ENCODE measurements at places on chromosomes 2 and 18.

DNA sequence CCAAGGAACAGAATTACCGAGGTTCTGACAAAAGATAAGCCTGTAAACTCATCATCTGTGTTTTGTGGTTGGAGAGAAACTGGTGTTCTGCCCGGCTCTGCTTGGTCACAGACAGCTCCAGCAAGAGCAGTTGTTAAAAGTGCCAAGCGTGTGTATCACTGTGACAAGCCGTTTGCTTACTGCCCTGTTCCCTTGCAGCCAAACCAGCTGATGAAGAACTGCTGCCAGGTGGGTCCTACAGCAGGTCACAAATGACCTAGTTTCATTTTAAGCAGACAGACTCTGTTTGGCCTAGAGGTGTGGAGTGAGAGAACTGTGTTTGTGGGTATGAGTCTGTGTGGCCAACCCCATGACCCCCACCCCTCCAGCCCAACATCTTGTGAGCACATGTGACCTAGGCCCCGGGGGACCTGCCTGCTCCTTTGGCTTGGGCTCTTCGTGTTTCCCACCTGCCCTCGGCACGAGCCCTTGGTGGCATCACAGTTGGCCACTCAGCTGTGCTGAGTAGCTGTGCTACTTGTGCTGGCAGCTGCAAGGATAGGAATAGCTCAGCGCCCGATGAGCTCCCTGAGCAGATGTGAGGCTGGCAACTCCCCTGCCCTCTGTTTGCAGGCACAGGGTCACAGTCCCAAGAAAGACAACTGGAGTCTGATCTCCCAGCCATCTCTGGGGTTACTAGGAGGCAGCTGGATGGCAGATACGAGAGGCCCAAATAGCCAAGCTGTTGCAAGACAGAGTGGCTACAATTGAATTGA, 9.7 kb downstream of the OXER1 start:
- DNase-seq = no peak

DNA sequence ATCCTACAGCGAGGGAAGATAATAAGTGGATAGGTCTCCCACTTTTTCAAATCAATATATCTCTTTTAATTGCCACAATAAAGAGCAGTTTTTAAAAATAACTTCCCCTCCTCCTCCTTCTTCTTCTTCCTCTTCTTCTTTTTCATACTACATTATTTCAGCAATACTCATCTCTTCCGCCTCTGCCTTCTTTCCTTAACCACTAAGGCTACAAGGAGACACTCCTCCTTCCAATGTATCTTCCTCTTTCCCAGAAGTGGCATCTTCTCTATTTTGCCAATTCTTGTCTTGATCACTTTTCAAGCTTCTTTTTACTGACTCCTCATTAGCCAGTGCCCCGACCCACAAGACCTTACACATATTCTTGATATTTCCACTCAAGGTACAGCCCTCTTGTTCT, 546.6 kb upstream of the CHAC2 start:
- DNase-seq = no peak

- DNase-seq = no peak
Measured at GRCh38 chr2:159549234-159549633, 67.1 kb downstream of the BAZ2B start.

DNA sequence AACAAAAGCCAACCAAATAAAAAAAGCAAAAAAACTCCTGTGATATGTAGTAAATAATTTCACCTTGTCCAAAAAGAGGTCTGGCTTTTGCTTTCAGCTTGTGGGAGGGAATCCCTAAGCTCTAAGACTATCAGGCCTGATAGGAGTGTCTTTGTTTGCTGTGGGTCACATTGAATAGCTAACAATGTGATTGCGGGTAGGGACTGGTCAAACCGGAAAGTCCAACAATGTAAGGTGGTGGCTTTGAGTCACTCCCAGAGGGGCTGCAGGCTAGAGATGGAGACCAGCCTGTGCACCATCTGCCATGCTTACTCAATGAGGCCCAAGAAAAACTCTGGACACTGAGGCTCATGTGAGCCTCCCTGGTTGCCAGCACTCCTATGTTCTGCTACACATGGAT, 192.9 kb downstream of the TFCP2L1 start:
- no peak for DNase-seq

GRCh38 chr2:67782443-67782842, 280.4 kb downstream of the C1D start:
- no peak for DNase-seq

GRCh38 chr18:5582076-5582475, 38.3 kb upstream of the EPB41L3 start:
- no peak for DNase-seq

- DNase-seq = no peak
Measured at GRCh38 chr2:108080177-108080576, 93.9 kb downstream of the SLC5A7 start.

GRCh38 chr2:174292908-174293307, 41.8 kb upstream of the SP9 start:
- DNase-seq = no peak

DNA sequence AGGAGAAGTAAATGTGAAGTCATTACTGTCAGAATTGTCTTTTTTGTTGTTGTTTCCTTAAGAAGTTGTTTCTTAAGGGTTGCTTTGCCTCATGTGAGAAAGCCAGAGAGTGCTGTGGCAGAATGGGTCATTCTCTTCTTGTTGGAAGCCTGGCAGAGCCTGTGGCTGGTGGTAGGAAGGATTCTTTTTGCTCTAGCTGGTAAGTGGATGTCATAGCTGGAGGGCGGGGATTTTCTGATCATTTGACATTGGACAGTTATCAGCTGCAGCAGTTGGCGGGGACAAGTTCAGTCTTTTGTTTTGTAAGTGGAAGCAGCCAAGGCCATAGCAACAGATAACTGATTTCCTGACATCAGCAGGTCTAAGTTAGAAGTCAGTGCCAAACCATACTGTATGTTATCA, 5.5 kb upstream of the RMDN2 start:
- no peak for DNase-seq

Measured in kidney (tissue), 22 donors.